Activated T-helper 1 cell treated with anti-CD3 and anti-CD28 coated beads, Interleukin-12 subunit alpha, Interleukin-12 subunit beta, Interleukin-2, Interleukin-4 antibody, amounts not matched to agents 30 ng/mL and 10 ng/mL and 1 ng/mL, durations not matched to agents 14 hours and 24 hours and 36 hours (primary cell): ENCODE measurements at places on chromosomes 16 and 17. TPM values are rescaled to one million over a fixed set of nuclear protein-coding genes. Genes with fewer than 3 reads are reported as not detected.

- no peaks in the 10 kb centered on the region for H3K27me3 ChIP-seq
- no peak overlapping the region for H3K4me3 ChIP-seq
- no peak for DNase-seq
- peaks cover 22% of the 10 kb centered on the region for H3K36me3 ChIP-seq
Observed at GRCh38 chr16:23464196-23464595, 11.2 kb upstream of the COG7 start.

Gene PLXDC1
- total RNA-seq, result 0.60 TPM in 1 of 2 replicates, not detected in the other

Gene PLCG2
- total RNA-seq, result 12.9 and 13.7 TPM in 2 replicates

- peak; percentile 51 for DNase-seq
- peaks cover 18% of the 10 kb centered on the region for H3K4me1 ChIP-seq
- no peaks in the 10 kb centered on the region for H3K36me3 ChIP-seq
- H3K4me3 ChIP-seq, result no peak overlapping the region
- no peak overlapping the region for H3K27ac ChIP-seq
Observed at GRCh38 chr17:74368341-74369081, 1.2 kb downstream of the GPR142 start.

- H3K27me3 ChIP-seq, result no peaks in the 10 kb centered on the region
- peaks cover 22% of the 10 kb centered on the region for H3K4me1 ChIP-seq
- no peak overlapping the region for H3K27ac ChIP-seq
- H3K4me3 ChIP-seq, result no peak overlapping the region
Observed at GRCh38 chr17:80838311-80839025, 153.2 kb upstream of the CHMP6 start.

GRCh38 chr17:20200016-20200795, 191.0 kb downstream of the SPECC1 start:
- no peak overlapping the region for H3K4me3 ChIP-seq
- H3K4me1 ChIP-seq, result peaks cover 8% of the 10 kb centered on the region
- DNase-seq, result no peak
- peaks cover 1% of the 10 kb centered on the region for H3K27me3 ChIP-seq

DNA sequence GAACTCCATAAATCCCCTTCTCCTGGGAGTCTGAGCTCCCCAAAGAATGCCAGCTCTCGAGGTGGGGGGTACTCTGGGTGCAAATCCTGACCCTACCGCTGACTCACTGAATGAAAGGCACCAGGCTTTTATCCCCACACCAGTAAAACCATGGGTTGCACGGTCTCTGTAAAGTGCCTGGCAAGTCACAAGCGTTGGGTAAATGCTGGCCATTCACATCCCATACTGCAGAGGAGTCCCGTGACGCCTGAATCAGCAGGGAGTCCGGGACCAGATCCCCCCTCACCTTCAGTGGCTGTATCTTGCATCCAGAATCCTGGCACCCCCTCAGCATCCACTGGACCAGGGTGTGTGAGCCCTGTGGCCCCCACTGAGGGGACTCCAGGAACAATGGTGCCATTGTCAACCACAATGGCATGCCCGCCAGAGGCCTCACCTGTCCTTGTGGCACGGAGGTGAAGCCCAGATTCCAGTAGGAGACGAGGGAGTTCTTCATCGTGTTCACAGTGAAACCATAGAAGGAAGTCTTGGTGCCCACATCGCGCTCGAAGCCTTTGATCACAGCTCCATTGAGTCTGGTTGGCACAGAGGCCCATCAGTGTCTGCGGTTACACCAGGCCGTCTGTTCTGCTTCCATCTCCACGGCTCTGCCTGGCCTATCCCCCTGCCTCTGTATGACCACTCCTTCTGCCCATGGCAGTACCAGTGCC, 13.3 kb downstream of the ST6GALNAC2 start:
- H3K27me3 ChIP-seq, result peaks cover 4% of the 10 kb centered on the region
- DNase-seq, result no peak
- no peak overlapping the region for H3K27ac ChIP-seq
- H3K4me1 ChIP-seq, result peaks cover 6% of the 10 kb centered on the region
- H3K36me3 ChIP-seq, result no peaks in the 10 kb centered on the region

Gene ERBB2
- 2.5 and 3.0 TPM in 2 replicates for total RNA-seq

Gene NPIPB13
- 11.0 and 20.0 TPM in 2 replicates for total RNA-seq

DNA sequence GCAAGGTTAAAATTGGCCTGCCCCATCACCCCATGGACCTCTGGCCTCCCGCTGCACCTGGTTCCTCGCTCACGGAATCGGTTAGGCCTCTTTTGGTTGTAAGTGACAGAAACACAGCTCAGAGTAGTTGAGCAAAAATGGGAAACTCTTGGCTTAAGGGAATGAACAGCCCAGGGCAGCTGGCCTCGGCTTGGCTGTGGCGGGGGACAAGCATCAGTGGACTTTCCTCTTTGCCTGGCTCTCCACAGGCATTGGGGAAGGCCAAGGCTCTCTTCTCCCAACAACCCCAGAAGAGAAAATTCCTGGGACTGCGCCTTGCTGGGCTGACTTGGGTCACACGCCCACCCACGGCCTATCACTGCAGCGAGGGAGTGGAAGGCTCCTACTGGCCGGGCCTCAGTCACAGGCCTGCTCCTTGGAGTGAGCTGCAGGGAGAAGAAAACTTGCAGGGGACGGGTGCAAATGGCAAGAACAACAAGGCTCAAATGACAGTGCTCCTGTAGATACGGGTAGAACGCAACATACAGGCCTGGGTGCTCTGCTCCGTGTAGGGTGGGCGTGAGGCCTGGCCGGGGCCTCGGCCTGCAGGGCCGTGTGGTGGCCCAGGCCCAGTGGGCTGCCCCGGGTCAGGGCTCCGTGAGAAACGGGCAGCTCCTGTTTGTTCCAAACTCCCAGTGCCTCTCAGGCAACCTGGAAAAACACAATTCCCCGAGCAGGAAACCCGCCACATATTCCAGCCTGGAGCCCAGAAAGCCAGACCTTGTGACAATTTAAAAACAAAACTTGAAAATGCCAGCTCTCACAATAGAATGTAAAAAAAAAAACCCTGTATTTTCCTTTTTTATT, 25.0 kb upstream of the ATP2A3 start:
- H3K4me1 ChIP-seq, result no peaks in the 10 kb centered on the region
- H3K36me3 ChIP-seq, result no peaks in the 10 kb centered on the region
- H3K27me3 ChIP-seq, result peaks cover 12% of the 10 kb centered on the region
- no peak for DNase-seq
- H3K27ac ChIP-seq, result no peak overlapping the region
- H3K4me3 ChIP-seq, result no peak overlapping the region

GRCh38 chr17:8284126-8284525, 4.3 kb upstream of the RANGRF start:
- no peaks in the 10 kb centered on the region for H3K27me3 ChIP-seq
- no peak overlapping the region for H3K4me3 ChIP-seq
- peaks cover 2% of the 10 kb centered on the region for H3K36me3 ChIP-seq

Gene ATP1B2
- total RNA-seq, result 0.54 TPM in 2 replicates

DNA sequence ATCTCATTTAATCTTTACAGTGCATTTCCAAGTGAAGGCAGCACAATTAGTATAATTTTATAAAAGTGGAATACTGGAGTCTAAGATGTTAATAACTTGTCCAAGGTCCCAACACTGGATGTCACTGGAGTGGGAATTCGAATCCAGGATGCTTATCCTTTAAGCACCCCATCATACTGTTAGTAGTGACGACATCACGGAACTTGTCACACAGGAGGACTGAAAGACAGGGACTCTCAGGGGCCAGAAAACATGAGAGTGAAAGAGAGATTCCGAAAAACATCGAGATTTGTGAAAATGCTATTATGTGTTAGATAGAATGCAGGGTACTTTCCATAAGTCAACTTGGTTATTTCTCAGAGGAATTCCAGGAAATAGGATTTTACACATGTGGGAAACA, 374.0 kb downstream of the GRIN2A start:
- no peak overlapping the region for H3K27ac ChIP-seq
- no peaks in the 10 kb centered on the region for H3K4me1 ChIP-seq
- H3K36me3 ChIP-seq, result no peaks in the 10 kb centered on the region
- DNase-seq, result no peak
- H3K4me3 ChIP-seq, result no peak overlapping the region
- H3K27me3 ChIP-seq, result no peaks in the 10 kb centered on the region
